Activated naive CD8-positive, alpha-beta T cell treated with anti-CD3 and anti-CD28 coated beads, Interleukin-2, amount 50 U/mL, for 16 hours (primary cell): ENCODE measurements at places on chromosomes 6 and 20.

- DNase-seq, result no peak
Measured at GRCh38 chr20:821046-821730, 12.3 kb upstream of the FAM110A start.

DNA sequence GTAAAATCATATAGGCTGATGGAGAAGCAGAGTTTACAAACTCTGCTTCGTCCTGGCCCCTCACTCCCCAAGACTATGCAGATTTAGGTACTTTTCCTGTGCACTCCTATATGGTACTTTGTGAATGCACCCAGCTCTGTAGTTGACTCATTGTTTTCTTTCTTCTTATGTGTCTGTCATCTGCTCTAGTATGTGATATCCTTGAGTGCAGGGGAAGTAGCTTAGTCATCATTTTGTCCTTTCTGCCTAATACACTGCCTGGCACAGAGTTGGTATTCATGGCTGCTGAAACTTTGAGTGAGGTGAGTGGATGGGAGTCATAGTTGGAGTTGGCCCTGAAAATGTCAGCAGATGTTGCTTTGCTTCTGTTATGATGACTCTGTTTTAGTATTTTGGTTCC lies 222.6 kb downstream of the RNF144B start:
- no peak for DNase-seq

- DNase-seq, result no peak
Measured at GRCh38 chr6:102619585-102619984, 1226.1 kb downstream of the GRIK2 start.

- no peak for DNase-seq
Measured at GRCh38 chr6:122713138-122713537, 66.4 kb upstream of the FABP7 start.

DNA sequence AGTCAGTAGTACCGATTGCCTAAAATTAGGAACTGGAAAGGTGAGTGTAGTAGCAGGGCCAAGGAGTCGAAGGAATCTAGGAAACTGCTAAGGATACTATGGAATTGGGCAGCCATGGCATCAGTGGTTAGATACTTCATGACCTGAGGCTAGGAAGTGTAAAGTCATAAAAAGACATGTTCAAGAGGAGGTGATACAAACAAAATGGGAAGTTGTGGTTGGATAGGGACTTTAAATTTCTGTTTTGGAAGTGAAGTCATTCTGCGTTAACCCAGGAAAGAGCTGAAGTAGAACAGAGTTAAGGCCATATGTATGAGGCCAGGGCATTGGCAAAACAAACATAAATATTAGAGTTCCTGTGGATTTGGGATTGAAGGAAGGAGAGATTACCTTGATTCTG lies 88.6 kb upstream of the TMEM181 start:
- no peak for DNase-seq

DNA sequence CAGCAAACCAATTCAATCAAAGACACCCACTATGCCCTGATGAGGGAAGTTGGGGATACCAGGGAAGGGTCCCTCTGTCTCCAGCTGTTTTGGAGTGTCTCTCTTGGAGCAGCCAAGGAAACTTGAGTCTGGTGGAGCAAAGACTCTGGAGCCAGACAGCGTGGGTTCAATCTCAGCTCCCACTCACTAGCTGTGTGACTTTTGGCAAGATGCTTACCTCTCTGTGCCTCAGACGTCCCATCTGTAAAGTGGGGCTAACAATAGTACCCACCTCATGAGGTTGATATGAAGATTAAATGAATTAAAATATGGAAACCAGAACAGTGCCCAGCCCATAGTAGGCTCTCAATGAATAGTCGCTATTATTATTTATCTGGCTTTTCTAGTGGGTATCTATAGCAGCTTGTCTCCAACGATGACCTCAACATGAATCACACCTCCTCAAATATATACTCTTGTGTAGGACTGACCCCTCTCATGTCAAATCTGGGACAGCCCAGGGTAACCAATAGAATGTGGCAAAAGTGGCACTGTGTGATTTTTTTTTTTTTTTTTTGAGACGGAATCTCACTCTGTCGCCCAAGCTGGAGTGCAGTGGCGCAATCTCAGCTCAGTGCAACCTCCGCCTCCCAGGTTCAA lies 99.2 kb upstream of the FOXP4 start:
- no peak for DNase-seq

DNA sequence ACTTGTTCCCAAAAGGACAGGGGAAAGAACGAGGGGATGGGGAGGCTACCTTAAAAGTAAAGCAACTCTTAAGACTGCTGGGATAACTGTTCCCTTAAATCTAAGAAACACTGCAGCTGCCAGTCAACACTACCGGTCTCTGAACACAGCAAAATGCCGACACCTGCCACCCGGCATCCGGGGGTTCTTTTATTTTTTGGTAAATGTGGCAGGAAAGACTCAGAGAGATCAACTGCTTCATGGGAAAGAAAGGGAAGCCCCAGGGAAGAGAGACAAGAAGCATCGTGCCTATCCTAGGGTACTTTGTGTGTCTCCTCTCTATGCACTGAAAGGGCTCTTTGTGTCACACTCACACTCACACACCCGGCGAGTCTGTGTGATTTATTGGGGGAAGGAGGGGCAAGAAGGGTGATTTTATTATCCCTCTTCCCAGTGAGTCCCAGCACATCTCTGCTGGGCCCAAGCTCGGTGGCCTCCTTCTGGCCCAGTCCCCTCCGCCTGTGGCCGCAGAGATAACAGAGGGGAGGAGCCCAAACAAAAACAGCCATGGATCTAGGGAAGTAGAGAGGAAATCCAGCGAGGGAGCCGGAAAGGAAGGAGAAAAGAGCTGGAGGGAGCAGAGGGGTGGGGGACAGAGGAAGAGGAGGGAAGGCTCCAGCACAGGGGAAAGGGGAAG lies 1.4 kb downstream of the FYN start:
- DNase-seq, result no peak

GRCh38 chr6:166839569-166839968 lies 116.8 kb downstream of the RNASET2 start:
- no peak for DNase-seq

- DNase-seq, result no peak
Measured at GRCh38 chr6:158314737-158315136, 2.5 kb downstream of the TULP4 start.
